Stimulated activated CD4-positive, alpha-beta T cell treated with anti-CD3 and anti-CD28 coated beads, Interleukin-12 subunit alpha, Interleukin-12 subunit beta, amount 100 ng/mL, for 24 hours (primary cell): ENCODE measurements at places on chromosomes 7 and 10.

GRCh38 chr10:119973281-119973680 is 80.8 kb downstream of the SEC23IP start:
- no peak for DNase-seq

- DNase-seq: no peak
Observed at GRCh38 chr7:38704041-38704547, 72.9 kb upstream of the AMPH start.

DNA sequence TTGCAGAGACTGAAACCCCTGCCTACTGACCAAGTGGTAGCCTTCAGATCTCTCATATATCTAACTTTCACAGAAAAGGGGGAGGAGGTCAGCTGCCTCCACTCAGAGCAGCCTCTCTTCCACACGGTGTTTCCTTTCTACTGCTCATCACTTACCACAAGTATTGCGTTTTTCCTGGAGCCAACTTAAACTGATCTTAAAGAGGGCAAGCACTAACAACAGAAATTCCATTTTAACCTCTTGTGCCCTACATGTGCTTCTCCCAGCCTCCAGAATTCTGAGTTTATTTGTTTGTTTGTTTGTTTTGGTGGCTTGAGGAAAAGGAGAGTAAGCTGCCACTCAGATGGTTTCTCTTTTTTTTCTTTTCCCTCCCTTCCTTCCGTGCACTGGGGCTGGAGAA is 19.1 kb downstream of the SKIDA1 start:
- no peak for DNase-seq

DNA sequence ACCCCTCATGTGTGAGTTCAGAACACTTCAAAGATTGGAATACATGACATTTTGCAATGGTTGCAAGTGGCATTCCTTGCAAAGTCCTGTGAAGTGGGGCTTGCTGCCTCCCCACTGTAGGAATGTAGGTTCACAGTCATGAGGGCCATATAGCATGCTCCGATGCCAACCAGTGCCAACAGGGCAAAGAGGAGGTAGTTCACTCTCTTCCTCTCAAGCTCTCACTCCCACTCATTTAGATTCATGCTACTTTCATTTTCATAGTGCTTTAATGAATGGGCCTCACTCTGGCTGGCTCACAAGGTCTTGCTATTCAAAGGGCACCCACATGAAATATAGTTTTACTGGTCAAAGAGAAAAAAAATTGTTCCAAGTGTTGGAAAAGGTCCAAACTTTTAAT is 169.9 kb upstream of the AOAH start:
- no peak for DNase-seq

- DNase-seq: no peak
Observed at GRCh38 chr7:99446096-99446495, 7.4 kb downstream of the CPSF4 start.

DNA sequence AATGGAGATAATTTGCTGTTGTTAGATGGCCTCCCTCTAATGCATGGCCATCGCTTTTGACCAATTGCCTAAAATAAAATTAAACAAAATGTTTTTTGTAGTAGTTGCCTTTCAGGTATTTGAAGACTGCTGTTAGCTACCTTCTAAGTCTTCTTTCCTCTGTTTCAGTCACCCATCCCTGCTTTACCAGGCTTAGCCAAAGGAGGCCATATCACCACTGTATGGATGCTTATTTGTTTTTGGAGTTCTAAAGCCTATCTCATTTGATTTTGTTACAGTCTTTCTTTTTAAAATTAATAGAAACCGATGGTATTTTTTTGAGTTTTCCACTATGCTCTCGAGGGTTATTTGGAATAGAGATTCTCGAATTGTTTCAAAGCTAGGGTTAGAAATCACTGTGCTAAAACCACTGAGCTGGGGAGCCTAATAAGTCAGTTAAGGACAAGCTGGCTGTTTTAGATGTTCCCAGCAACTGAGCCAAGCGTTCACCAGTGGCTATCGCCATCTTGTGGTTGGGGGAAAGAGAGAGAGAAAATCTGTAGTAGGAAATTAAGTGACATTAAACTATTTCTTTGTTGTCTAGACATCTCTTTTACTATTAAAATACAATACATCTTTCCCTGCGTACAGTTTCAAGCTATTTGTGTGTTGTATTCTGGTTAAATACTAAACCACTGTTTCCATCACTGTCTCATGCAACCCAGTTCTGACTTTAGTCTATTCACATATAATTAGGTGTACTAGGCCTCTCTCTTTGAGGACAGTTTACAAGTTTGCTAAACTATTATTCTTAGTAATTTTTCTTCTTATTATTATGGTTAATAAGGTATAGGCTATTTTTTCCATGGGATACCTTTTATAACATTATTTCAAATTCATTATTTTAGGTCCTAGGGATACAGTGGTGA is 52.2 kb downstream of the GPR158 start:
- no peak for DNase-seq

- no peak for DNase-seq
Observed at GRCh38 chr7:91373111-91373800, 109.0 kb downstream of the FZD1 start.

GRCh38 chr7:115368998-115369397 is 447.1 kb downstream of the MDFIC start:
- DNase-seq: no peak

DNA sequence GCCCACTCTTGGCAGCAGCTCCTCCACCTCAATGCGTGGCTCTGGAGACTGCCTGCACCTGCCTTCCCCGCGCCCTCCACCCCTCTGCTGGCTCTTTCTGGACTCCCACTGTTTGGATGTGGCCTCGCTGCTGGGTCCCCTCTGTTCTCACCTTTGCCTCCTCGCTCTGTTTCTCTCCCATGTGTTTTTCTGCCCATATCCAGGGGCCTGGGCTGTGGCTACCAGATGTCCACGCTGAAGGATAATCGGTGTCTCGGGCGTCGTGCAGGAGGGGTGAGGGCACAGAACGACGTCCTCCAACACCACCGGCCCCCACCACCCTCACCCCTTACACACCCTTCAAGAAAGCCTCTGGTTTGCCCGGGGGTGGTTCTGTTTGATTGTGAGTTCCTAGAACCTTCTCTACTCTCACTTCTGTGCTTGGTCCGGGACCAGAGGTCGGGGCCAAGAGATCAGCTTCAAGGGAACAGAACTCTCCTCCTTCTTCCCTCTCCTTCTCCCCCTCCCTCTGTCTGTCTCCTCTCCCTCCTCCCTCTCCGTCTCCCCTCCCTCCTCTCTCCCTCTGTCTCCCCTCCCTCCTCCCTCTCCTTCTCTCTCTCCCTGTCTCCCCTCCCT is 31.7 kb downstream of the AP5Z1 start:
- DNase-seq: no peak

GRCh38 chr7:5636914-5637313 is 144.5 kb downstream of the RNF216 start:
- no peak for DNase-seq

DNA sequence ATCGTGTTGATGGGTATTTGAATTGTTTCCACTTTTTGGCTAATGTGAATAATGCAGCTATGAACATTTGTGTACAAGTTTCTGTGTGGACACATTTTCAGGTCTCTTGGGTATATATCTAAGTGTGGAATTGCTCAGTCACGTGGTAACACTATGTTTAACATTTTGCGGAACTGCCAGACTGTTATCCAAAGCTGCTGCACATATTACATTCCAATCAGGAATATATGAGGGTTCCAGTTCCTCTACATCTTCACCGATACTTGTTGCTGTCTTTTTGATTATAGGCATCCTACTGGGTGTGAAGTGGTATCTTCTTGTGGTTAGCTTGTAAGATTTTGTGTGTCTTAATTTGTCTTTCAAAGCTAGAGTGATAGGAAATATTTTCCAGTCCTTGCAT is 6.8 kb downstream of the PTPN12 start:
- no peak for DNase-seq

DNA sequence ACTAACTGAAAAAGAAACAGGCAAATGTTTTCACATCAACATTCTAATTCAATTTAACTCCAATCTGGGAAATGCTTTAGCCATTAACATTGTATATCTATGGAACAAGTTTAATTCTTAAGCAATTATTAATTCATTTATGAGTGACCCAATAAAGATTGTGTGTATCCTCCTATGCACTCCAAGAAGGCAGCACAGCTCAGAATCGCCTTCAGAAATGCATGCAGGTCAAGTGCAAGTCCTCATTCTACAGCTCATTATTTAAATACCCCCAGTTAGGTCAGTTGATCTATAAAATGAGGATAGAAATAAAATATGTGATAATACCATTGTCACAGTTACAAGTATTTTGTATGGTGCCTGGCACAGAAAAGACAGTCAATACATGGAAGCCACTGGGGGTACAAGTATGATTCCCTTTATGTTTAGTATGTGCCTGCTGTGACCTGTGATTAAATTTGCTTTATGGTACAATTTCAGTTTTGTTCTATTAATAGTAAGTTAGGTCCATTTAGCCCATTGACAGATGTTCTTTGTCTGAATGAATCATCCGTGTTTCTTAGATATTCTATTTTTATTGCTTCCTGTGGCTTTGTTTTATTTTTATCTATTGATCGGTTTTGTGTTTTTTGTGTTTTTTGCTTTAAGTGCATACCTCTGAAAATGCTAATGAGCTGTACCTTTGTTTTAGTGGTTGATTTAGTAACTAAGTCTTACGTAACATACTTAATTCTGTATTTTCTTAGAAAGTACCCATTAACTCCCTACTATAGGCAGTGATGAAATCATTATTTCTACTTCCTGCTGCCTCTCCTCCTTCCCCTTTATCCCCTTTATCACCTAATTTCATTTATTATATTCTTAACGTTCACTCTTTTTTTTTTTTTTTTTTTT is 42.8 kb downstream of the CPXM2 start:
- no peak for DNase-seq

DNA sequence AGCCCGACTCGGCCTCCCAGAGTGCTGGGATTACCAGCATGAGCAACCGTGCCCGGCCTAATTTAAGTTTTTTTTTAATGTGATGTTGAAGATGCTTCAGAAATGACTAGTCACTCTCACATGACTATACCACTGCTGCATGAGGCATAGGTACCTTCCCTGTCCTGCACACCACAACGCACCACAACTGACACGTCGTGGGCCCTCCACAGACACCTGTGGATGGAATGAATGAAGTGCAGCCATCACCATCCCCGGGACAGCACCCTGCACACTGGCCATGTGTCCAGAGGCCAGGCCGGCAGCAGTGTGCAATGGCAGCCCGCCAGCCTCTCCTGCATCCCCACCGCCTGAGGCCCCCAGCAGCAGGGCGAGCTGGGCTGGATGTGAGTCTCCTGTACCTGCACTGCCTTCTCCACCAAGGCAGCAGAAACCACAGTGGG is 55.1 kb downstream of the VOPP1 start:
- peak; percentile 62 for DNase-seq

DNA sequence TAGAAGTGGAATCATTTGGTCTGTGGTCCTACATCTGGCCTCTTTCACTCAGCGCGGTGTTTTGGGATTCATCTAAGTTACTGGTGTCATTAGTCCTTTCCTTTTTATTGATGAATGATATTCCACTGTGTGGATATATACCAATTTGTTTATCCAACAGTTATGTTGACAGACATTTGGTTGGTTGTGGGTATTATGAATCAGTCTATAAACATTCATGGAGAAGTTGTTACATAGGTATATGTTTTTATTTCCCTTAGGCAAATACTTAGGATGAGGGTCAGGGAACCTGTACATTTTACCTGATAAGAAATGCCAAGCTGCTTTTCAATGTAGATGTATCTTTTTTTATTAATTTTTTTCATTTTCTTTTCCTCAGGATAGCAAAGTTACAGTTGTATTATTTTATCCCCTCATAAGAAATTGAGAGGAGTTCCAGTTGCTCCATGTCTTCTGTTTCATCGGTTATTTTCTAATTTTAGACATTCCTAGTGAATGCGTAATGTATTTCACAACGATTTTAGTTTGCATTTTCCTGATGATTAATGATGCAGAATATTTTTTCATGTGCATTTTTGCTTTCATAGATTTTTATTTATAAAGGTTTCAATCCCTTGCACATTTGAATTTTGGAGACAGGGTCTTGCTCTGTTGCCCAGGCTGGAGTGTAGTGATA is 203.8 kb upstream of the SH2B2 start:
- no peak for DNase-seq

- DNase-seq: no peak
Observed at GRCh38 chr10:70280099-70280498, 3.7 kb downstream of the NPFFR1 start.

GRCh38 chr7:119007236-119007635 is 782.7 kb downstream of the ANKRD7 start:
- no peak for DNase-seq

GRCh38 chr10:36092116-36092515 is 450.0 kb upstream of the FZD8 start:
- DNase-seq: no peak

DNA sequence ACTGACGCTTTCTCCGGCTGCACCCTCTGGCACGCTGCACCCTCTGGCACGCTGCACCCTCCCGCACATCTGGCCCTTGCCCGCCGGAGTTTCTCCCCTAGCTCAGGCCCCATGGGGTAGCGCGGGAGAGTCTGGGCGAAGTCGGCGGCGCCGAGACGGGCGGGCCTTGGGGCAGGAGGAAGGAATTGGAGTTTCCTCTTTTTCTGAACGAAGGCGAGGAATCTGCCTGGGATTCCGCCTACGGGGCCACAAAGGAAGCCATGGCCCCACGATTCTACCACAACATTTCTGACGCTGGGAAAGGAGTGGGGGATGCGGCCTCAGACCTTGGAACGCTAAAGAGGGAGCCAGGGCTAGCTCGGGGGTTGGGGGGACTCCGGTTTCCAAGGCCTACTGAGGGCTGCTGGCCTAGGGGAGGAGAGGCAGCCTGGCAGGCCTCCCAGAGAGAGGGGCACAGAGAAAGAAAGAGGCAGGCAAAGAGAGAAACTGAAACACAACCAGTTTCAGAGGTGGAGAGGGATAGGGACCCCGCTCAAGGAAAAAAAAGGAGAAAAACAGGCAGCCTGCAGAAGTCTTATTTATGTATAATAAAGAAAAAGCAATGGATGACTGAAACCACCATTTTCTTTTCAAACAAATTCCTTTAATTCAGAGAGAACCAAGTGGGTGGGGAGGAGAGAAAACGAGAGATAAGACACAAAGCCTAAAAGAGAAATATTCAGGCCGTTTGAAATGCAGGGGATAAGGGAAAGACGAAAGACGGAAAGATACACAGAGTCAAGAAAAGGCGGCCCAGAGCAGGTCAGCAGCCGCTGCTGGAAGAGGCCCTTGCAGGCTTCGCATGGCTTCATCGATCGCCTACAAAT is 4.3 kb downstream of the TLX1 start:
- DNase-seq: no peak
